ENCODE measurements at places on chromosomes 7 and 10. TPM values are rescaled to one million over a fixed set of nuclear protein-coding genes. Genes with fewer than 3 reads are reported as not detected.

The PPP1R9A gene
- polyA plus RNA-seq, result 2.2 TPM

The TMEM176B gene
- 2.4 TPM for polyA plus RNA-seq

The NPC1L1 gene
- not detected for polyA plus RNA-seq

The MMP21 gene
- not detected for polyA plus RNA-seq

The PNLIP gene
- polyA plus RNA-seq, result not detected

The LIPM gene
- not detected for polyA plus RNA-seq

The ACSL5 gene
- 52.3 TPM for polyA plus RNA-seq

The MKI67 gene
- 0.59 TPM for polyA plus RNA-seq
